ENCODE measurements at places on chromosomes 1 and 21. TPM values are rescaled to one million over a fixed set of nuclear protein-coding genes. Genes with fewer than 3 reads are reported as not detected.

The MXRA8 gene
- 1.4 TPM for total RNA-seq

- no peak for DNase-seq
- H3K36me3 ChIP-seq = no peaks in the 10 kb centered on the region
- no peaks in the 10 kb centered on the region for H3K27me3 ChIP-seq
- H3K4me1 ChIP-seq = no peaks in the 10 kb centered on the region
- H3K27ac ChIP-seq = no peak overlapping the region
These were observed 40.5 kb downstream of the AK5 start for GRCh38 chr1:77322061-77322900.

The CD2 gene
- total RNA-seq = 174 TPM

GRCh38 chr21:16421965-16422364, 692.2 kb downstream of the USP25 start:
- no peaks in the 10 kb centered on the region for H3K4me1 ChIP-seq
- no peak overlapping the region for H3K4me3 ChIP-seq
- DNase-seq = no peak

The IGFN1 gene
- not detected for total RNA-seq

The DTL gene
- total RNA-seq = 0.56 TPM

DNA sequence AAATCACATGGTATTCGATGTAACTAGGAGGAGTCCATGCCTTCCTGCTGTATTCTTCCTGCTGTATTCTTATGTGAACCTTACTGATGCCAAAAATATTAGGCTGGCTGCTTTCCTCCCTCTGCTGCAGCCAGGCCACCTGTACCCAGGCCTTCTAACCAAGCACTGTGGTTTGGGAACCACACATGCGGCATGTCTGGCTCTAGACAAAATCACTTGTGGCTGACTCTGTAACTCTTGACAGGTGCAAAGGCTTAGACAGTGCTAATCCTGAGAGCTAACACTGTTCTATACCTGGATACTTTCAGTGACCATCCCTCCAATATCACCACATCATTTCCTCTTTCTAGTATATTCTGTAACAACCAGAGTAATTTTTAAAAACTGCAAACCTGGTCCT, 67.7 kb downstream of the PCP4 start:
- no peaks in the 10 kb centered on the region for H3K36me3 ChIP-seq
- H3K4me1 ChIP-seq = no peaks in the 10 kb centered on the region
- no peak overlapping the region for H3K27ac ChIP-seq
- no peak for DNase-seq
- H3K27me3 ChIP-seq = no peaks in the 10 kb centered on the region

- no peaks in the 10 kb centered on the region for H3K27me3 ChIP-seq
- no peak overlapping the region for H3K4me3 ChIP-seq
- no peak for DNase-seq
- no peak overlapping the region for H3K27ac ChIP-seq
- no peaks in the 10 kb centered on the region for H3K4me1 ChIP-seq
These were observed 790.4 kb downstream of the PLA2G4A start for GRCh38 chr1:187619175-187619574.

The LCE2C gene
- total RNA-seq = not detected

- no peak overlapping the region for H3K27ac ChIP-seq
- H3K36me3 ChIP-seq = no peaks in the 10 kb centered on the region
- no peaks in the 10 kb centered on the region for H3K4me1 ChIP-seq
- H3K27me3 ChIP-seq = no peaks in the 10 kb centered on the region
- H3K4me3 ChIP-seq = no peak overlapping the region
These were observed 248.2 kb upstream of the TPTE start for GRCh38 chr21:10273196-10273595.

- DNase-seq = no peak
- no peaks in the 10 kb centered on the region for H3K36me3 ChIP-seq
- no peaks in the 10 kb centered on the region for H3K4me1 ChIP-seq
- H3K27ac ChIP-seq = no peak overlapping the region
- peaks cover 16% of the 10 kb centered on the region for H3K27me3 ChIP-seq
These were observed 27.4 kb downstream of the RABIF start for GRCh38 chr1:202861420-202862132.

DNA sequence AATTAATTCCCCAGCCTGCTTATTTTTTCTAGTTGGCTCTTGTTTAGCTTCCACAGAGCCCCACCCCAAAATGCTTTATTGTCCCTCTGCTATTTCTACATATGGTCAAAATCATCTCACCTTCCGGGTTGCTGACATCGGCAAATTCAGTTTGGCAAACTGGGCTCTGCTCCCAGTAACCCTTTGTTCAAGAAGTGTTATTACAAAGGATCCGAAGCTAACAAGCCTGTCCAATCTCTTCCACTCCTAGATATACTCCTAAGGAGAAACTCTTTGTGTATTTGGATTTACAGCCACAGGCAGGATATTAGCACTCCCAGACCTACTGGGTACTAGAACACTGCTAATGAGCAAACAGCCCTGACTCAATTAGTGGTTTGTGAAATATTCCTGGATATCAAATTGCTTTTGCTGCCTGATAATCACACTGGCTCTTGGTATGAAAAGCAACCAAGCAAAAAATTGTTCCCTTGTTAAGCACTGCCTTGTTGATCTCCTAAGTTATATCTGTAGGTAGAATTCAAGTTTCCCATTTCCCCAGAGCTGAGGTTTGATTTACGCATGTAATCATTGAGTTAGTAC, 4.0 kb downstream of the JUN start:
- peaks cover 4% of the 10 kb centered on the region for H3K27me3 ChIP-seq
- H3K27ac ChIP-seq = no peak overlapping the region
- DNase-seq = no peak
- H3K4me1 ChIP-seq = peaks cover 7% of the 10 kb centered on the region
- H3K36me3 ChIP-seq = no peaks in the 10 kb centered on the region

The EFNA3 gene
- total RNA-seq = 0.42 TPM

DNA sequence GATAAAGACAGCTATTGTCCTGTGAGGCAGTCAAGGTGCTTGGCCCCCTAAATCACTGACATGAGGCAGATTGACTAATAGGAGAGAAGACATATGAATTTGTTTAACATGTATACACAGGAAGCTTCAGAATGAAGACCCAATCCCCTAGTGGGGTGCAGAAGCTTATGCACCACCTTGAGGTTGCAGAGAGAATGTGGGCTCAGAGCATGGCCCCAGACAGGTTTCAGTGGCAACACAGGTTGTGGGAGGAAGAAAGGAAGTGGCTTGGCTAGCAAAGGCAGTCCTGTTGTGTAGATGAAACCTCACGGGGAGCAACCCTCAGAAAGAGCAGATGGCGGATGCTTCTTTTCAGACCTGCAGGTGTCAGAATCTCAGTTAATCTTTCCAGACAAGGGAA, 37.0 kb upstream of the PARP1 start:
- H3K4me3 ChIP-seq = no peak overlapping the region
- H3K27ac ChIP-seq = no peak overlapping the region
- peaks cover 26% of the 10 kb centered on the region for H3K4me1 ChIP-seq
- peak; percentile 67 for DNase-seq

- no peak overlapping the region for H3K27ac ChIP-seq
- H3K4me3 ChIP-seq = no peak overlapping the region
- no peaks in the 10 kb centered on the region for H3K4me1 ChIP-seq
- no peaks in the 10 kb centered on the region for H3K27me3 ChIP-seq
These were observed 42.9 kb upstream of the CD53 start for GRCh38 chr1:110829955-110830553.

The SLC30A10 gene
- not detected for total RNA-seq

DNA sequence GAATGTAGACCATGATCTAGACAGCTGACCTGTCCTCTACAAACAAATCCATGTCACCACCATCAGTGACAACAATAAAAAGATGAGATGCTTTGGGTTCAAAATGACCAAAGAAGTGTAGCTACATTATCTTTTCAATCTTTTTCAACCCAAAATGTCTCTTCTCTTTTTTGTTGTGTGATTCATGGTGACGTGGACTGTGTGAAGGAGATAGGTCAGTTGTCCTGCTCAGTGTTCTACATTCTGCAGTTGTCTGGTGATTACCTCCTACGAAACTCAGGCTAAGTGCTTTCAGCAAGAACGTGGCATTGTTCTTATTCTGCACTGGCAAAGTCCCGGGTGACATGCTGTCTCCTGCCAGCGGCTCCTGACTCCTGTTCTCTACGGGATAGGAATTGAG, 73.1 kb downstream of the PRKAB2 start:
- no peak overlapping the region for H3K4me3 ChIP-seq
- H3K4me1 ChIP-seq = no peaks in the 10 kb centered on the region
- H3K27me3 ChIP-seq = no peaks in the 10 kb centered on the region
- DNase-seq = no peak
- H3K27ac ChIP-seq = no peak overlapping the region

- H3K27me3 ChIP-seq = no peaks in the 10 kb centered on the region
- peak overlapping the region; percentile 82 for H3K27ac ChIP-seq
- peak overlapping the region; percentile 68 for H3K4me3 ChIP-seq
- peaks cover 49% of the 10 kb centered on the region for H3K4me1 ChIP-seq
These were observed 17.2 kb downstream of the NFYC start for GRCh38 chr1:40708750-40709099.

- H3K4me1 ChIP-seq = no peaks in the 10 kb centered on the region
- no peak overlapping the region for H3K4me3 ChIP-seq
- no peaks in the 10 kb centered on the region for H3K27me3 ChIP-seq
- DNase-seq = no peak
These were observed 7.1 kb downstream of the IFI44L start for GRCh38 chr1:78627321-78627720.

GRCh38 chr1:196902344-196902743, 14.5 kb downstream of the CFHR4 start:
- no peak for DNase-seq
- no peaks in the 10 kb centered on the region for H3K36me3 ChIP-seq
- no peaks in the 10 kb centered on the region for H3K27me3 ChIP-seq
- H3K4me1 ChIP-seq = no peaks in the 10 kb centered on the region
- no peak overlapping the region for H3K4me3 ChIP-seq
- H3K27ac ChIP-seq = no peak overlapping the region

- no peak for DNase-seq
- no peak overlapping the region for H3K4me3 ChIP-seq
- H3K4me1 ChIP-seq = no peaks in the 10 kb centered on the region
- no peaks in the 10 kb centered on the region for H3K27me3 ChIP-seq
These were observed 35.6 kb upstream of the SEC16B start for GRCh38 chr1:178005450-178005849.

DNA sequence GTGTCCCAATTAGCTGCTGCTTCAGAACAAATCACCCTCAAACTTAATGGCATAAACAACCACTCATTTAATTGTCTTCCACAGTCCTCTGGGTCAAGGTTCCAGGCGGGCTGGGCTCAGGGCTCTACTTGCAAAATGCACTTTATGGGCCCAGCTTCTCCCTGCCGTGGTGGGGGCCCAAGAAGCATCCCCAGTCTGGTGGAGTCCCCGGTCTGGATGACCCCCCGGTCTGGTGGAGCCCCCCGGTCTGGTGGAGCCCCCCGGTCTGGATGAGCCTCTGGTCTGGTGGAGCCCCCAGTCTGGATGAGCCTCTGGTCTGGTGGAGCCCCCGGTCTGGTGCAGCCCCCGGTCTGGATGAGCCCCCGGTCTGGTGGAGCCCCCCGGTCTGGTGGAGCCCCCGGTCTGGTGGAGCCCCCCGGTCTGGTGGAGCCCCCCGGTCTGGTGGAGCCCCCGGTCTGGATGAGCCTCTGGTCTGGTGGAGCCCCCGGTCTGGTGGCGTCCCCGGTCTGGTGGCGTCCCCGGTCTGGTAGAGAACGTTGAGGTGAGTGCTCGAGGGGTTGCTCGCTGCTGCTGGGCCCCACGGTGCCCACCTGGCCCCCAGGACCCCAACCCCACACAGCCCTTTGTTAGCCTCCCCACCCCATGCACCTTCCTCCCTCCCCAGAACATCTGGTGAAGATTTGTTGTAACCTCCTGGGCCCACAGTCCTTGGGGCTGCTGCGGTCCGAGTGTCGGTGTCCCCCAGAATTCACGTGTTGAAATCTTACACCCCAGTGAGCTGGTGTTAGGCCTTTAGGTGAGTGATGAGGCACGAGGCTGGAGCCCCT, 33.8 kb downstream of the POFUT2 start:
- no peaks in the 10 kb centered on the region for H3K36me3 ChIP-seq
- DNase-seq = no peak
- no peak overlapping the region for H3K27ac ChIP-seq
- no peak overlapping the region for H3K4me3 ChIP-seq

The CITED4 gene
- total RNA-seq = 36.8 TPM

The ST6GALNAC3 gene
- 2.4 TPM for total RNA-seq

DNA sequence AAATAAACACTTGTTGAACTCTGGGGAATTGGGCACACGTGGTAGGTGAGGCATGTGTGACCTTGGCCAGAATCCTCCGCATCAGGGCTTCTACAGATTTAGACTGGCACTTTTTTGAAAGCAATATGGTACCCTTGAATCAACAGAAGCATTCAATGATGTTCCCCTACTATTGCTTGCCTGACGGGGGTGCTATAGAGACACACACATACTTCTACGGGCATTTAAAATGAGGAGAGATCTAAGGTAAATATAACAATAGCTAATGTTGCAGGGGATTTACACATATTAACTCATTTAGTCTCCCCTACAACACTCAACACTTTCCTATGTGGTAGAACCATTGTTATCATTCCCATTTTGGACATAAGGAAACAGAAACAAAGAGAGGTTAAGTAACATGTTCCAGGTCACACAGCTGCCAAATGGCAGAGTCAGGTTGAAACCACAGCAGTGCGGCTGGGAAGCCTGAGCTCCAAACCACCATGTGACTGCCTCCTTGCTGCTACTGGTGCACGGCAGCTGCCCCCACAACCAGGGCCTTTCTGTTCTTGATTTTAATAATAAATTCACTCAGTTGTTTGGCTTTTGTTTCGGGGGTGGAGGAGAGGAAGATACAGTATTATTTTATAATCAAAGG, 147.4 kb downstream of the ZNF281 start:
- no peaks in the 10 kb centered on the region for H3K36me3 ChIP-seq
- H3K4me1 ChIP-seq = no peaks in the 10 kb centered on the region
- no peak overlapping the region for H3K27ac ChIP-seq
- no peak for DNase-seq

GRCh38 chr1:179262183-179262582, 31.4 kb upstream of the SOAT1 start:
- no peaks in the 10 kb centered on the region for H3K36me3 ChIP-seq
- H3K4me3 ChIP-seq = no peak overlapping the region
- no peaks in the 10 kb centered on the region for H3K27me3 ChIP-seq
- H3K4me1 ChIP-seq = no peaks in the 10 kb centered on the region

DNA sequence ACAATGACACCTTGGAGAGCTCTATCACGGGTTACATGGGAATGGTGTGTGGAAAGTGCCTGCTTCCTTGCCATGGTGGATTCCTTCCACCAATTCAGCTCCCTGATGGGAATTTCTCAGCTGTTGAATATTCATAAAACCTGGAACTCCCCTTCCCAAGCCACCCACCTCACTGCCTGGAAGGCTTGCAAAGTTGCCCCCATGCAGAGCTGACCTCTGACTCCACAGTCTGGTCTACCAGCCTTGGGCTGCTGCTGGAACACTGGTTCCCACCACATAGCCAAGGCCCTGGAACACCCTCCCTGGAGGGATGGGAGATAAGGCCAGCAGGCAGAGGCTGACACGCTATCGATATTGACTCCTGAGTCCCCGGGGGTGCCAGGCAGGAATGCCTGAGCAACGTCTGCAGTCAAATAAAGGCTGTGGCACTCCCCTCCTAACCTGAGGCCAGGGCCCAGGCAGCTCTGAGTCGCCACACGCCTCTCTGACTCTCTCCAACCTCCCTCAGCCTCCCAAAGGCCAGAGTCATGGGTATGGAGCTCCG, 8.8 kb downstream of the CCDC24 start:
- no peaks in the 10 kb centered on the region for H3K4me1 ChIP-seq
- no peak for DNase-seq
- H3K27me3 ChIP-seq = peaks cover 2% of the 10 kb centered on the region
- H3K36me3 ChIP-seq = no peaks in the 10 kb centered on the region

All from naive thymus-derived CD4-positive, alpha-beta T cell (primary cell).